ENCODE measurements at places on chromosomes 13 and 19. TPM values are rescaled to one million over a fixed set of nuclear protein-coding genes. Genes with fewer than 3 reads are reported as not detected.

DNA sequence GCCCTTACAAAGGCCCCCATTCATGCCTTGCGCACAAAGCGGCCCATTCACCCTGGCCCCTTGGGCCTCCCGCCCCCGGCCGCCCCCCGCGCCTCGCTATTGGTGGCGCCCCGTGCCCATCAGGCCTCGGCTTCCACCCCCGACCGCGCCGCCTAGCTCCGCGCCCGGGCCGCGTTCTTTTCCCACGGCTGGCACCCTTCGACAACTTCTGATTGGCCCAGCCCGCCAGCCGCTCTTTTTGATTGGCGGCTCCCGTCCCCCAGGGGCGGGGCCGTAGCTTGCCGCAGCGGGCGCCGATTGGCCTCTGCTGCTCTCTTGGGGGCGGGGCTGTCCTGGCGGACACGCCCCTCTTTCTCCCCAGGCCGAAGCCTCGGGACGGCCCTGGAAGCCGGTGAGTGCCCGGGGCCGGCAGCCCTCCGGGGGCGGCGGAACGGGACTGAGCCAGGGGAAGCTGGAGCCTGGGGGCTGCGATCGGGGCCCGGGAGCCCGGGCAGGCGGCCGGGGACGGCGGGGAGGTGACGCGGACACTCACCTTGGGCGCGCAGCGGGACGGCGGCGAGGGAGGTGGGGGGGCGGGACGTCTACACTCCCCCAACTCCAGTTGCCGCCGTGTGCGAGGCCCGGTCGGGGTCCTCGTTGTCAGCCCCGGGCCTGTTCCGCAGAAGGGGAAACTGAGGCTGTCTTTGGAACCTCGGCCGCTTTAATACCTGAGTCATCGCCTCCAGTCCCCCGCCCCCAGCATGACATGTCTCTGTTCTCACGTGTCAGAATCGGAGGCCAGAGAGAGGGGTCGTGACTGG is at the start of gene MYH14:
MYH14 (plus strand) TSS at position 342 of the 800 bp plus-strand sequence. CDS start 6,744 bp downstream, outside the sequence.
- H3K27me3 ChIP-seq, result peaks cover 59% of the 10 kb centered on the region
- no peaks in the 10 kb centered on the region for H3K4me1 ChIP-seq
- H3K36me3 ChIP-seq, result peaks cover 5% of the 10 kb centered on the region
- no peak for DNase-seq

- no peaks in the 10 kb centered on the region for H3K36me3 ChIP-seq
- H3K27me3 ChIP-seq, result no peaks in the 10 kb centered on the region
- no peak for DNase-seq
- no peak overlapping the region for H3K4me3 ChIP-seq
These were observed 31.6 kb downstream of the ACSBG2 start for GRCh38 chr19:6167115-6167514.

DNA sequence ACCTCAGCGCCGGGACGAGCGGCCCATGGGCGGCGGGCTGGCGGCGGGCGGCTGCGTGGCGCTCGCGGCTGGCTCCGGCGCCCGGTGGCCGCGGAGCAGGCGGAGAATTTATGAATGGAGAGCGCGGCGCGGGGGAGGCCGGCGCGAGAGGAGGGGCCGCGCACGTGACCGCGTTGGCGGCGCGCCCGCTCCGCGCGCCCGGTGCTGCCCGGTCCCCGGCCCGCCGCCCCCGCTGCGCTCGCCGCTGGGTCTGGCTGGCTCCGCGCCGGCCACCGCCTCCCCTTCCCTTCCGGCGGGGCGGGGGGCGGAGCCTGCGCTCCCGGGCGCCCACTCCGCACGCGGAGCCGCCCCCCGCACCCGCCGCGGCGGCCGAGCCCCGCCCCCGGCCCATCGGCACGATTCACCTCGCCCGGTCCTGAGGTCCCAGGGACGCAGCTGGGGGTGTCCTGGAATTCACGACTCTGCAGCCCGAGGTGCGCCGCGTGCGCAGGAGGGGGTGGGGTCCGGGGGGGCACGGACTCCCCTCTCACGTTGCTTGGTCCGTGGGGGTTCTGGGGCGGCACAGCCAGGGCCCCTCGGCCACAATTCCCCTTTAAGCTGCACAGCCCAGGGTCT is at the start of gene CBARP:
CBARP (minus strand) TSS at position 252 of the 615 bp plus-strand sequence. CDS start 1,905 bp downstream, outside the sequence.
- peak within 1 kb of the TSS; percentile 79 for H3K27ac ChIP-seq
- H3K27me3 ChIP-seq, result peaks cover 8% of the 10 kb centered on the region
- H3K4me1 ChIP-seq, result peaks cover 16% of the 10 kb centered on the region
- DNase-seq, result peak; percentile 51

- no peak for DNase-seq
- no peak overlapping the region for H3K27ac ChIP-seq
- no peaks in the 10 kb centered on the region for H3K4me1 ChIP-seq
- H3K36me3 ChIP-seq, result no peaks in the 10 kb centered on the region
- peak overlapping the region; percentile 51 for H3K4me3 ChIP-seq
- H3K27me3 ChIP-seq, result peaks cover 12% of the 10 kb centered on the region
These were observed 427 bp downstream of the PLPPR3 start for GRCh38 chr19:821231-821824.

GRCh38 chr19:38280030-38280921 is 15.9 kb downstream of the SPINT2 start:
- H3K4me1 ChIP-seq, result peaks cover 8% of the 10 kb centered on the region
- H3K27me3 ChIP-seq, result no peaks in the 10 kb centered on the region
- H3K27ac ChIP-seq, result peak overlapping the region; percentile 59
- H3K36me3 ChIP-seq, result no peaks in the 10 kb centered on the region

DNA sequence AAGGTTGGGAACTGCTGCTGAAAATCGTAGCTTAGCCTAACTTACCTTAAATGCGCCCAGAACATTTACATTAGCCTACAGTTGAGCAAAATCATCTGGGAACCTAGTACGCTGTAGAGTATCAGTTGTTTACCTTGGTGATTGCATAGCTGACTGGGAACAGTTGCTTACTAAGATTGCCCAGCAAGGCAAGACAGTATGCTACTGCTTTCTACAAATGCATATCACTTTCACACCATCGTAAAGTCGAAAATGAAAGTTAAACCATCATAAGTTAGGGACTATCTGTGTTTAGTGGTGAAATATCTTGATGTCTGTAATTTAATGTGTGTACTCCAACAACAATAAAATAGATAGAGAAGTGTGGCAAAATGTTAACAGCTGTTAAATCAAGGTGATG is 1670.6 kb upstream of the PCDH20 start:
- H3K4me1 ChIP-seq, result no peaks in the 10 kb centered on the region
- no peaks in the 10 kb centered on the region for H3K27me3 ChIP-seq
- DNase-seq, result no peak
- H3K36me3 ChIP-seq, result no peaks in the 10 kb centered on the region
- H3K27ac ChIP-seq, result no peak overlapping the region

DNA sequence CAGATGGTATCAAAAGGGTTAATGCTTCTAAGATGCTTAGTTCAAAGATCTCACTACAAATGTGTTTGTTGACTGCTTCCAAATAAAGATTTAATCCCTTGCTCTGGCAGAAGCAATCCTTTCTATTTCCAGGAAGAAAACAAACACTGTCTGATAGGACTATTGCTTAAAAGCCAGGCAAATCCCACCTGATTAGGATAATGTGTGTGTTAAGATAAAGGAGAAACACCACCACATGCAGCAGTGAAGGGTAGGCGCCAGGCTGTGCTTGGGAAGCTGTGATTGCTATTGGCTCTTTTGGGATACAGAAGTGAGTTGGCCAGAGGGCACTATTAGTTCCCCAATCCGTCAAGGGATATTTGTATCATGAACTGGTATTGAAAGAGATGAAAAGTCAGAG is 62.8 kb upstream of the LRCH1 start:
- peaks cover 24% of the 10 kb centered on the region for H3K27me3 ChIP-seq
- no peaks in the 10 kb centered on the region for H3K4me1 ChIP-seq
- peaks cover 2% of the 10 kb centered on the region for H3K36me3 ChIP-seq
- H3K27ac ChIP-seq, result no peak overlapping the region

- H3K27me3 ChIP-seq, result no peaks in the 10 kb centered on the region
- H3K27ac ChIP-seq, result no peak overlapping the region
- no peaks in the 10 kb centered on the region for H3K4me1 ChIP-seq
These were observed 12.2 kb downstream of the RHPN2 start for GRCh38 chr19:33052352-33052972.

- H3K4me3 ChIP-seq, result no peak overlapping the region
- H3K4me1 ChIP-seq, result no peaks in the 10 kb centered on the region
- no peak overlapping the region for H3K27ac ChIP-seq
- no peaks in the 10 kb centered on the region for H3K27me3 ChIP-seq
- no peak for DNase-seq
These were observed 182.1 kb downstream of the POSTN start for GRCh38 chr13:37416291-37417059.

DNA sequence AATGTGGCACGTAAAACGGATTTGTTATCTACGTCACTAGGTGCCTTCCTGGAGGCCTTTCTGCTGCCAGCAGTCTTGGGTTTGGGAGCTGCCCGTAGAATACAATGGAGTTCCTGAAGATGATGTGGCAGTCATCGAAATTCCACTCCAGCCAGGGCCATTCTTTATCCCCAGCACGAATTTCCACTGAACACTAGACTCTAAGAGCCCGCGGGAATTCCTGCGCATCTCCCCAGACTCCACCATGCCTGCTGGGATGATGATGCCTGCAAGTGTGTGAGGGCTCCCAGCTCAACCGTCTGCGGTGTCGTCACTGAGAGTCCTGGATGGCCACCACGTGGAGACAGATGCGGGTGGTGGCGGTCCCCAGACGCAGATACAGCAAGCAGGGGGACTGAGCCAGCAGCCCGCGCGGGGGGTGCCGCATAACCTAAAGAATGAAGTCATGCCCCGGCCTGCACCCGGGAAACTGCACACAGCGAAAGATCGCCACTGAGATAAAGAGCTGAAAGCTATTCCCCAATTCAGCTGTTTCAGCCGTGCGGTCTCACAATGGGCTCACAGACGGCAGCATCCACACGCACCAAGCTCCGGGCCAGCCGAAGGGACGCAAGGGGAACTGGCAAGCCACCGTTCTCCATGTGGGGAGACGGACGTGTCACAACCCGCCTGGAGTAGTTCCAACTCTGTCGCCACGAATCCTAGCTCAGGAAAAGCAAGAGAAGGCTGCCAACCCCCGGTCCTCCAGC is 41.1 kb downstream of the COL4A1 start:
- DNase-seq, result no peak
- H3K4me3 ChIP-seq, result no peak overlapping the region
- H3K27me3 ChIP-seq, result peaks cover 49% of the 10 kb centered on the region

DNA sequence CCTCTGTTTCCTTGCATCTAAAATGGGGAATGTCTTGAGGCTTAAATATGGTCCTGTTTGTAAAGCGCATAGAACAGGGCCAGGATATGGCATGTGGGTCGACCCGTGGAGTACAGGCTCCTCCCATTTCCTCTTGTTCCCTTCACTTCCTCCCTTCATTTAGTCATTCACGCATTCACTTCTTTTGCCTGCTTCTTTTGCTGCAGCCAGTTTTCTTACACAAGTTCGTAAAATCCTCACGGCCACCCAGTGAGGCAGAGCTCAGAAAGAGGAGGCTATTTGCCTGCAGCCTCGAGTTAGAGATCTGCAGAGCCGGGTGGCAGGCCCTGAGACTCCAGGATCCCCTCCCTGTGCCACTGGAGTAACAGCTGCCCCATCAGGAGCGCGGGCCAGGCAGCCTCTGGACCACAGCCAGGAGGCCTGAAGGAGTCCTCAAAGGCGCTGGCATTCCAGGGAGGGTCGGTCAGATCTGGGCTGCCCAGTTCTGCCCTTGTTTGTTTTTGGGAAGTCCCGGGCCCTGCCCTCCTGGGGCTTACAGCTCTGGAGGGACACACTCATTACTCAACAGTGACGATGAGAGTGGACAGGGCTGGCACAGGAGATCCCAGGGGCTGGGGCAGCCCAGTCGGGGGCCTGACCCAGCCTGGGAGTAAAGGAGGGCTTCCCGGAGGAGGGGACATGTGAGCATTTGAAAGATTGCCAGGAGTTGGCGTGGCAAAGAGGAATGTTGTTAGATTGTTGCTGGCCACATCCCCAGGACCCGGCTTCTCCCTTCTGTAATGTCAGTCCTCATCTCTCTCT is 4.6 kb downstream of the PPP5C start:
- no peak for DNase-seq
- no peaks in the 10 kb centered on the region for H3K36me3 ChIP-seq
- H3K27ac ChIP-seq, result peak overlapping the region; percentile 95
- H3K4me1 ChIP-seq, result peaks cover 49% of the 10 kb centered on the region
- H3K27me3 ChIP-seq, result no peaks in the 10 kb centered on the region
- peak overlapping the region; percentile 90 for H3K4me3 ChIP-seq

DNA sequence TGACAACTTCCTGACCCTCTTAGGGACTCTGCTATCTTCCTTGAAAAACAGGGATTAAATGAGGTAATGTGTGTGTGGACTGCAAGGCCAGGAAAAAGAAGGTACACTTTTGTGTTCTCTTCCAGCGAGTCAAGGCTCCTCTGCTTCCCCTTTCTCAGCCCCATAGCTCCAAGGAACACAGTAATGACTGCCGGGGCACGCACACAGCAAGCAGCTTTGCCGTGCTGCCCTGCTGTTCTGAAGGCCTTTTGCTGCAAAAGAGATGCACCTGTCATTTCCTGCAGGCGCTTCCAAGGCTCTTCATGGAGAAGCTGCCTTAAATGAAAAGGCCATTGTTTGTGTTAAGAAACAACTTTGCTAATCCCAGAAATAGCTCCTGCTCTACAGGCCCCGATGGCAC is 84.6 kb downstream of the CYSLTR2 start:
- no peak for DNase-seq
- peaks cover 2% of the 10 kb centered on the region for H3K4me1 ChIP-seq
- no peak overlapping the region for H3K27ac ChIP-seq
- H3K27me3 ChIP-seq, result peaks cover 16% of the 10 kb centered on the region
- no peaks in the 10 kb centered on the region for H3K36me3 ChIP-seq

- DNase-seq, result no peak
These were observed 103.6 kb downstream of the STK24 start for GRCh38 chr13:98473135-98473787.

GRCh38 chr19:46296722-46297461 is at the start of gene HIF3A:
HIF3A (plus strand) TSS chr19:46297042; CDS start chr19:46297077, 35 bp downstream.
- H3K4me3 ChIP-seq, result no peak within 1 kb of the TSS
- DNase-seq, result no peak
- peaks cover 2% of the 10 kb centered on the region for H3K36me3 ChIP-seq

DNA sequence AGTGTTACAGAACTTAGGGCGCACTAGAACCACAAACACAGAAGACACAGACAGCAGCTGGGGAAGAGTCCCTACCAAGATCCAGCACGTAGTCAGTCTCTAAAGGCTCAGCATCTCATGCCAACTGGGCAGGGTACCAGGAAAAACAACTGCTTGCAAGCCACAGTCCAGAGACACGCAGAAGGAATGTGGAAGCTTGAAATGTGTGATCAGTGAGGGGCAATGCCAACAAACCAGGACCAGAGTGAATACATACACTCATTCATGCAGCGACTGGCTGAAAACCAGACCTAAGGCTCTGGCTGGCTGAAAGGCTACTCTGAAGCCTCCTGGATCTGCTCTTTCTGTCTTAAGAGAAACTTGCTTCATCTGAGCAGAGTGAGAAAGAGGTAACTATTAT is 1484.8 kb downstream of the EFNB2 start:
- H3K27me3 ChIP-seq, result peaks cover 4% of the 10 kb centered on the region
- DNase-seq, result no peak
- no peak overlapping the region for H3K27ac ChIP-seq
- no peak overlapping the region for H3K4me3 ChIP-seq

GRCh38 chr13:46909042-46909441 is 12.2 kb upstream of the HTR2A start:
- no peaks in the 10 kb centered on the region for H3K36me3 ChIP-seq
- peaks cover 39% of the 10 kb centered on the region for H3K27me3 ChIP-seq
- DNase-seq, result no peak
- H3K4me1 ChIP-seq, result no peaks in the 10 kb centered on the region

Gene KIR2DL4
- not detected for total RNA-seq

Gene RUBCNL
- total RNA-seq, result 0.13 TPM

Gene OR4F17
- not detected for total RNA-seq

Gene PRSS57
- total RNA-seq, result not detected

Gene SCEL
- not detected for total RNA-seq

Gene ZNF625
- 0.75 TPM for total RNA-seq

Gene NCR1
- total RNA-seq, result not detected

Gene SHISA7
- total RNA-seq, result not detected

Gene JUND
- 1,401 TPM for total RNA-seq

Gene OR10H2
- total RNA-seq, result not detected

Gene NPHS1
- total RNA-seq, result not detected

Gene C19orf85
- not detected for total RNA-seq

All from T-helper 17 cell (primary cell).